Pancreas (tissue), 10 donors: ENCODE measurements at places on chromosomes 11 and 22. TPM values are rescaled to one million over a fixed set of nuclear protein-coding genes. Genes with fewer than 3 reads are reported as not detected.

- H3K27me3 ChIP-seq, result no peaks in the 10 kb centered on the region
- H3K4me3 ChIP-seq, result no peak overlapping the region
- DNase-seq, result peak; percentile 42
- peak overlapping the region; percentile 77 for H3K27ac ChIP-seq
Observed at GRCh38 chr22:29031227-29032011, 30.2 kb downstream of the C22orf31 start.

GRCh38 chr22:19098157-19098556, 24.1 kb downstream of the DGCR2 start:
- peaks cover 37% of the 10 kb centered on the region for H3K4me1 ChIP-seq
- H3K36me3 ChIP-seq, result no peaks in the 10 kb centered on the region
- H3K27me3 ChIP-seq, result no peaks in the 10 kb centered on the region
- DNase-seq, result peak; percentile 67
- peak overlapping the region; percentile 66 for H3K27ac ChIP-seq

GRCh38 chr11:1276041-1276790, 33.2 kb downstream of the TOLLIP start:
- no peak overlapping the region for H3K27ac ChIP-seq
- H3K4me3 ChIP-seq, result no peak overlapping the region
- no peaks in the 10 kb centered on the region for H3K27me3 ChIP-seq
- peaks cover 14% of the 10 kb centered on the region for H3K36me3 ChIP-seq
- H3K4me1 ChIP-seq, result no peaks in the 10 kb centered on the region

GRCh38 chr22:36010882-36011281, 17.7 kb downstream of the RBFOX2 start:
- H3K36me3 ChIP-seq, result no peaks in the 10 kb centered on the region
- H3K4me3 ChIP-seq, result no peak overlapping the region
- peaks cover 28% of the 10 kb centered on the region for H3K4me1 ChIP-seq

DNA sequence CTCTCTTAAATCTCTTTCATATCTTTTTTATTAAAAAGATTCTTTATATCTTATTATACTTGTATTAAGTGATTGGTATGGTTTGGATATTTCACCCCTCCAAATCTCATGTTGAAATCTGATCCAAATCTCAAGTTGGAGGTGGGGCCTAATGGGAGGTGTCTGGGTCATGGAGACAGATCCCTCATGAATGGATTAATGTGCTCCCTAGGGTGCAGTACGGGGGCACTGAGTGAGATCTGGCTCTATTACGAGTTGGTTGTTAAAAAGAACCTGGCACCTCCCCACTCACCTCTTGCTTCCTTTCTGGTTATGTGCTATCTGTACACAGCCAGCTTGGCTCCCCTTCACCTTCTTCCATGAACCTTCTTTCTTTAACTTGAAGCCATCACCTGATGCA, 149.6 kb downstream of the CWF19L2 start:
- no peak for DNase-seq
- H3K4me3 ChIP-seq, result no peak overlapping the region
- H3K4me1 ChIP-seq, result no peaks in the 10 kb centered on the region
- H3K27ac ChIP-seq, result no peak overlapping the region

DNA sequence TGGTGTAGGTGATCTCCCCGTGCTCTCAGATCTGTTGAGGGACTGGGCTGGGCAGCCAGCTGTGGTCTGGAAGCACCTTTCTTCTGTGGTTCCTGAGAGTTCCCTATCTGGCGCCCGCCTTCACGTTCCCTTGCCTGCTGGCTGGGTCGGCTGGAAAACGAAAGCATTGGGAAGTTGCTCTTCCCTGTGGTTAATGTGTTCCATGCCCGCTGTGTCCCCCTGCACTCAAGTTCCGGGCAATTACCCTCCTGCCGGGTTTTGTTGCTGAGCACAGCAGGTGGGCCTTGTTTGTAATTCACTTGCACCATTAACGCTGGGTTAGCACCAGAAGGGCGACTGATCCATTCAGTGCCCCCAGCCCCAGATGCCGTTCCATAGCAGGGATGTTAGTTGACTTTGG, 134.1 kb downstream of the GRIK4 start:
- DNase-seq, result no peak
- no peaks in the 10 kb centered on the region for H3K36me3 ChIP-seq

DNA sequence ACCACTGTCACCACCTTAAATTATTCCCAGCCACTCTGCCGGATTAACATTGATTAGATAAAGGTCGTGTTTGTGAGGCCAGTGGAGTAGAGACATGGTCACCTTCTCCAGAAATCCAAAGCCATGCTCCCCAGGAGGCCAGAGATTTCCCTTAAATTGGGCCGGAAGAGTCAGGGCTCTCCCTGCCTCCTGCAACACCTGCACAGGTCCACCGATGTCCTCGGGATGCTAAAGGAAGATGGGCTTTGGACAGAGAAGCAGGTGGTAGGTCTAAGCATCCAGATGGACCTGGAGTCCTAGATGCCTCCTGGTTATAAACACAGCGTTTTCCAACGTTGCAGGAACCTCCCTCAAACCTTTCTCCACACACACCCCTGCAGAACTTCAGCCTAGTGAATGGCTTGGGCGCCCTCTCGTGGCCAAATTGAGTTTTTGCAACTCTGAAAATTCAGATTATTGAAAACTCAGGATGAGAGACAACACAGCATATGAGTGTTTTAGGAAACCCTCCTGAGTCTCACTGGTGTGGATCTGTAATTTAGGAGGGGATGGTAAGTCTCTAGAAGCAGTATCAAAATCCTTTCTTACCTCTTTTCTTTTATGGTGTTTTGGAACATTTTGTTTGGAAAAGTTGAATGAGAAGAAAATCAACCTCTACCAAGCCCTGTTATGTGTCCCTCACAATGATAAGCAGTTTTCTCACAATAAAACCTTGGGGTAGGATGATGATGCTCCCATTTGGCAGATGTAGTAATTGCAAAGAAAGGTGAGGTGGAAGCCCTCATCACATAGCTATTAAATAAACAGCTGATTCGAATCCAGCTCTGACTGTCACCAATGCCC, 109.6 kb downstream of the RRAS2 start:
- no peak overlapping the region for H3K27ac ChIP-seq
- H3K36me3 ChIP-seq, result no peaks in the 10 kb centered on the region
- peak; percentile 61 for DNase-seq
- H3K4me1 ChIP-seq, result no peaks in the 10 kb centered on the region

- H3K27me3 ChIP-seq, result no peaks in the 10 kb centered on the region
- no peaks in the 10 kb centered on the region for H3K4me1 ChIP-seq
- no peak for DNase-seq
- H3K27ac ChIP-seq, result no peak overlapping the region
Observed at GRCh38 chr11:109704432-109704831, 282.4 kb downstream of the C11orf87 start.

- no peaks in the 10 kb centered on the region for H3K27me3 ChIP-seq
- no peak overlapping the region for H3K4me3 ChIP-seq
- DNase-seq, result peak; percentile 60
- H3K36me3 ChIP-seq, result no peaks in the 10 kb centered on the region
Observed at GRCh38 chr22:20237480-20238440, 30.4 kb downstream of the RTN4R start.

DNA sequence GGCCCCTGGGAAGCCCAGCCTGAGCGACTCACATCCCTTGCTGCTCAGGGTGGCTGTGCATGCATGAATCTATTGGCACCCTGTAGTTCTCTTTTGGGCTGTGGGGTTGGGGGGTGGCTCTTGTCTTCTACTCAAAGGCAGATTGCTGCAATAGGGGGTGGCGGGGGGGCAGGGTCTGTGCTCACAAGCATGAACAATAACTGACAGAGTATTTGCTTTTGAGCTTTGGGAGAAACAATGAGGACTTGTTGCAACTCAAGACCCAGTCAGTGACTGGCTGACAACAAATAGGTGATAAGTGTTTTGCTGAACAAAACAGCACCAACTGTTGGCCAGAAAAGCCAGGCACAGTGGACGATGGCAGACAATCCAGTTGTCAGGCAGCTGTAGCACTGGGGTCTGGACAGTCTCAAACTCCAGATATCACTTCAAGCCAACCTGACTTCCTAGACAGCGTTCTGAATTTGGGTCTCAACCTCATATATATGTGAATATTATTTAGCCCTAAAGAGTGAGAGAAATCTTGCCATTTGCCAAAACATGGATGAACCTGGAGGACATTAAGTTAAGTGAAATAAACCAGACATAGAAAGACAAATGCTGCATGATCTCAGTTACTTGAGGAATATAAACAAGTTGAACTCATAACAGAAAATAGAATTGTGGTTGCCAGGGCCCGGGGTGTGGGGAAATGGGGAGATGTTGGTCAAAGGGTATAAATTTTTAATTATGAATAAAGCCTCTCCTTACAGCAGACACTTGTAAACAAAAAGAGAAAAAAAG, 61.7 kb downstream of the ME3 start:
- H3K27me3 ChIP-seq, result no peaks in the 10 kb centered on the region
- H3K36me3 ChIP-seq, result no peaks in the 10 kb centered on the region
- no peak for DNase-seq

DNA sequence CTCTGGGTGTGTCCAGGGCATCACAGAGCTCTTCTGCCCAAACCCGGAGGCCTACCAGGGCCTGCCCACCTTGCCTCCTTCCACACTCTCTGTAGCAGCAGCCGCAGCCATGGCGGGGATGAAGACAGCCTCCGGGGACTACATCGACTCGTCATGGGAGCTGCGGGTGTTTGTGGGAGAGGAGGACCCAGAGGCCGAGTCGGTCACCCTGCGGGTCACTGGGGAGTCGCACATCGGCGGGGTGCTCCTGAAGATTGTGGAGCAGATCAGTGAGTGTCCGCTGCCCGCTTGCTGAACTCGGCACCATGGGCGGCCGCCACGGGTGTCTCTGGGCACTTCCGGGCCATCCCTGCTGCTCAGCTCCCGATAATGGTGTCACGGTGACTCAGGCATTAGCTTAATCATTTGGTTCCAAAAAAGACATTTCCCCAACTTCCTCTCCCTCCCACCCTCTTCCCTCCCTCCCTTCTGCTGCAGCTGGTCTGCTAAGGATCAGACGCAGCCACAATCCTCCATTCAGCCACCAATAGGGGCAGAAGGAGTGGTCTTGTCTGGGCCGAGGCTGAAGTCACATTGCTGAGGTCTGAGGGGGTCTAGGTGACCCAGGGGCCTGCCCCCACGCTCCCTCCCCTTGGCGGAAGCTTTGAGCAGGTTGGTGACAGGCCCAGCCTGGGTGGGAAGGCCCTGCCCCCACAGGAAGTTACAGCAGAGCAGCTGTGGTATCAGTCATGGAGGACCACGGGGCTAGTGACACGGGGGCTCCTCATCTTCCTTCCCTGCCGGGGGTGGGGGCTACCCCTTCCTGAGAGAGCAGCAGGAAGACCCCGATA, 950 bp downstream of the FERMT3 start:
- H3K27ac ChIP-seq, result peak overlapping the region; percentile 75
- no peaks in the 10 kb centered on the region for H3K27me3 ChIP-seq
- H3K36me3 ChIP-seq, result no peaks in the 10 kb centered on the region
- peaks cover 3% of the 10 kb centered on the region for H3K4me1 ChIP-seq
- peak; percentile 74 for DNase-seq
- peak overlapping the region; percentile 40 for H3K4me3 ChIP-seq

The CLTCL1 gene
- 1.9 TPM for total RNA-seq

The B3GAT1 gene
- total RNA-seq, result 0.09 TPM

The NF2 gene
- 14.7 TPM for total RNA-seq

The SLC22A9 gene
- 0.44 TPM for total RNA-seq

The CLCF1 gene
- 5.0 TPM for total RNA-seq
